ENCODE measurements at places on chromosomes 7 and 10.

DNA sequence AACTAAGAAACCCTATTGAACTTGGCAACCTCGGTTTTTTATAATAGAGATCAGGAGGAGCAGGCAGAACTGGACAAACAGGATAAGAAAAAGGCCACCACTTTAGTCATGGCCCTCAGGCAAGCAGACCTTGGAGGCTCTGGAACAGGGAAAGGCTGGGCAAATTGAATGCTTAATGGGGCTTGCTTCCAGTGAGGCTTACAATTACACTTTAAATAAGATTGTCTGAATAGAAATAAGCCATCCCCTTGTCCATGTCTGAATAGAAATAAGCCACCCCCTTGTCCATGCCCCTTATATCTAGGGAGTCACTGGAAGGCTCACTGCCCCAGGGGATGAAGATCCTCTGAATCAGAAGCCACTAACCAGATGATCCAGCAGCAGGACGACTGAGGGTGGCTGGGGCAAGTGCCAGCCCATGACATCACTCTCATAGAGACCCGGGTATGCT, 40.6 kb downstream of the AKR1B15 start:
- DNase-seq: no peak

DNA sequence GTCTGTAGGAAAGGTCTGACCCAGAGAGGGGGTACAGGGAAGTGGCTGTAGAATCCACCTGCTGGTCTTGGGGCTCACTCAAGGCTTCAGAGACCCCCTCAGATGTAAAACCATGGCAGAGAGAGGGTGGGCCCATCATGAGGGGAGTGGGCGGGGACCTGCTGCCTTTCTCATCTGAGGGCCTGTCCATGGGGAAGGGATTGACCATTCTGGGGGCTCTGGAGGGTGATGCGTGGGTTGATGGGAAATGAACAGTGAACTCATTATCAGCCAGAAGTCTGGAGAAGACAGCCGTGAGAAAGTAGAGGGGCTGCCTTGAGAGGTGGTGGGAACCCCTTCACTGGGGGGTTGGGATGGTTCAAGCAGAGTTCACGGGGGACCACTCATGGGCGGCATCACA, 66.8 kb downstream of the MINDY4 start:
- no peak for DNase-seq

DNA sequence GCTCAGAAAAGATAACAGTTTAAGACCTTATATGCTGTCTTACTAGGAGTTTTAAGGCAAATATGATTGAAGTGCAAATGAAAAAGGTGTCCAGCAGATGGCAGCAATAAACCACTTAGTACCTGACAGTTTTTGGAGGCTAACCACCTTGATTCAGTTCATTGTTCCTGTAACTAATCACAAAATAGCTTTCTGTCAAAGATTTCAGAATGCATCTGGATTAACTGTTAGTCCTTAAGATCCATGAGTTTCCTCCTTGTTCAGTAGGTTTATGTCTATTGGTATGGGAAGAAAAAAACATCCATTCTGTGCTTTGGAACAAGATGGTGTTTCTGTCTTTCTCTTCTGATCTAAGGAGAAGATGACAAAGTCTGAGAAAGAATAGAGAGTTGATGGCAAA, 46.6 kb downstream of the CCSER2 start:
- DNase-seq: peak; percentile 44

GRCh38 chr7:11642841-11643240, 189.2 kb downstream of the THSD7A start:
- no peak for DNase-seq

DNA sequence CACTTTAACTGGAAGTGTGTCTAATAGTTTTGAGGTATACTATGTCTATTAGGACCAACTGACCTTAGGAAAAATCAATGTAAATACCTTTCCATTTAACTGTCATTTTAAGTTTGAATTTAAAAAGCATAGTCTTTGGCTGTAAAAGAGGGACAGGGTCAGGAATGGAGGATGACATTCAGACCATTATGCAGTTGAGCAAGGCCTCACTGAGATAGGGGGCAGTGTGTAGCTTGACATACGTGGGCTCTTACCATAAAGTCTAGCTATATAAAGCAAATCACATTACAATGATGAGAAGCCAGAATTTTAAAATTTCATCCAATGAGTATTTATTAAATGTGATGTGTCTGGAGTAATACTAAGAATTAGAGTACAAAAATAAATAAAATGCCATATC, 17.9 kb downstream of the PALS2 start:
- DNase-seq: no peak

DNA sequence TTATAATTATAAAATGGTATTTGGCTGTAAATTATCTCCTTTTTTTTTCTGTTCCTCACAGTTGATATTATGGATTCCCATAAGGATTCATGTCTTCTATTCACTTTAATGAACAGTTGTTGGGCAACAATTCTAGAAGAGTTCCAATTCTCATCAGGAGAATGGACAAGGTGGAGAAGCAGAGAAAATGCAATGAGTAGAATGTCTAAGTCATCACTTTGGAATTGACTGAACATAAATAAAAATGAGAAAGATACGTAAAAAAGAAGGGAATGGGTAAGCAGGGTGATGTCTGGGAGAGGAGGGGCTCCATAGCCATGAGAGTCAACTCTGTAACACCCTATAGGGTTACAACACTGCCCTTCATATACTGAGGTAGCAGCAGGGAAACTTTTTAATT, 1.8 kb upstream of the CAV2 start:
- DNase-seq: no peak
